NCI-H748 treated with DMSO at 0.1 percent for 48 hours (cell line): ENCODE measurements at places on chromosomes 1 and 21.
A peak's percentile ranks its signal among the peaks of the same experiment; 100 is the strongest.

DNA sequence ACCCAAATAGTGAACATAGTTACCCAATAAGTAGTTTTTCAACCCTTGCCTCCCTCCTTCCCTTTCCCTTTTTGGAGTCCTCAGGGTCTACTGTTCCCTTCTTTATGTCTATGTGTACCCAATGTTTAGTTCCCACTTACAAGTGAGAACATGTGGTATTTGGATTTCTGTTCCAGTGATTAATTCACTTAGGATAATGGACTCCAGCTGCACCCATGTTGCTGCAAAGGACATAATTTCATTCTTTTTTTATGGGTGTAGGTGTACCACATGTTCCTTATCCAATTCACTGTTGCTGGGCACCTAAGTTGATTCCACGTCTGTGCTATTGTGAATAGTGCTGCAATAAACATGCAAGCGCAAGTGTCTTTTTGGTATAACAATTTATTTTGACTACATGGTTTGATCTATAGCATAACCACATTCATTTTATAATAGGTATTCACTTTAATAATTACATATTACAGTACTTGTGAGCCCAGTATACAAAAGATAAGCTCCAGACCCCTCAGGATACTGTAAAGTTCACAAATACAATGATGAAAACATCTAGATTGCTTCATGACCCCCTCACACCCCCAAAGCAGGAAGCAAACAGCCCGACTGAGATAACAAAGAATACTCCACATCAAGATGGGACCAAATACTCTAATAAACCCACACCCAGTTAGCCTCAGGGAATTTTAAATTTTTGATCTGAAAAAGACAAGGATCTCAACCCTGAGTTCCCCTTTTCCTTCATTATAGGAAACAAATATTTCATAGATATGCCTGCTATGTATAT is 45.3 kb downstream of the PUM1 start:
- peak; percentile 47 for DNase-seq

GRCh38 chr1:112985123-112985522 is 29.1 kb upstream of the SLC16A1 start:
- DNase-seq, result no peak

- no peak for DNase-seq
Observed at GRCh38 chr1:46539972-46540371, 11.5 kb downstream of the KNCN start.

DNA sequence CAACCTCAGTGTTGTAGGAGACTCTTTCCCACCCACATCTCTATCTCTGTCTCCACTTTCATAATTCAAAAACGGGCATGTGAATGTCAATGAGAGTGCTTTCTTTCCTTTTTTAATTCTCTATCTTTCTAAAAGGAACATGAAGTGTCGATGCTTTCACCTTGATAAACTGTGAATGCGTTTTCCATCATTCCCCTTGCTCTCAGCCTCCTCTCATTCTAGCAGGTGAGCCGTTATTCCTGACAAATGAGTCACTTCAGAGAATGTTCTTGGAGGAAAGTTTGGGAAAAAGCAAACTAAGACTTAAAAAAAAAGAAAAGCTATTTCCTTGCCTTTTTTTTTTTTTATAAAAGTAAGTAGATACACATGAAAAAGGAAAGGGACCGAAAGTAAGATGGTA is 226.0 kb upstream of the C1orf87 start:
- no peak for DNase-seq

- no peak for DNase-seq
Observed at GRCh38 chr1:220917535-220918209, 38.4 kb downstream of the HLX start.

DNA sequence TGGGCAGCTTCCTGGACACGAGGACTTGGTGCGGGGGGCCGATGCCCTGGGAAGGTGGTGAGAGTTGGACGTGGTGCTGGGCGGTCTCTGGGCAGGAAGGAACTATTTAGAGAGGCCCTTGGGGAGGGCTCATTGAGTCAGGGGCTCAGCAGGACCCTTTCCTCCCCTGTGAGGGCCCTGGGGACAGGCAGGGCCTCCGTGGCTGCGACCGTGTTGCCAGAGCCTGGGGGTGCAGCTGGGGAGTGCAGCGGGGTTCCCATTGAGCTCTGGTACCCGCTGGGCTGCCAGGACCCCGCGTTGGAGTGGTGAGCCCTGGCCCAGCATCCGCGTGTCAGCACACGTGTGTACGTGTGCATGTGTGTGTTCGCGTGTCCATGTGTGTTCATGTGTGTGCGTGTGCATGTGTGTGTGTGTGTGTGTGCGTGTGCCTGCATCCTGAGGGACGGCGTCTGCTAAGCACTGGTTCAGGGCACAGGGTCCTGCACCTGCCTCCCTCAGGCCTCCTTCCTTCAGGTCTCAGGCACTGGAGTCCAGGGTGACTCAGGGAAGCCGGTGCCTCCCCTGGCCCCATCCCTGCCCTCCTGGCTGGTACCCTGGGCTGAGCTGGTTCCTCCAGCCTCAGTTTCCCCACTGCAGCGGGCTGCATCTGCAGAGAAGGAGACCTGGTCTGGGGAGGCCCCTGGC is 10.7 kb downstream of the RNF223 start:
- no peak for DNase-seq

GRCh38 chr1:235176486-235176885 is 15.4 kb upstream of the RBM34 start:
- no peak for DNase-seq

GRCh38 chr1:183473217-183473536 is 878 bp downstream of the SMG7 start:
- DNase-seq, result no peak

DNA sequence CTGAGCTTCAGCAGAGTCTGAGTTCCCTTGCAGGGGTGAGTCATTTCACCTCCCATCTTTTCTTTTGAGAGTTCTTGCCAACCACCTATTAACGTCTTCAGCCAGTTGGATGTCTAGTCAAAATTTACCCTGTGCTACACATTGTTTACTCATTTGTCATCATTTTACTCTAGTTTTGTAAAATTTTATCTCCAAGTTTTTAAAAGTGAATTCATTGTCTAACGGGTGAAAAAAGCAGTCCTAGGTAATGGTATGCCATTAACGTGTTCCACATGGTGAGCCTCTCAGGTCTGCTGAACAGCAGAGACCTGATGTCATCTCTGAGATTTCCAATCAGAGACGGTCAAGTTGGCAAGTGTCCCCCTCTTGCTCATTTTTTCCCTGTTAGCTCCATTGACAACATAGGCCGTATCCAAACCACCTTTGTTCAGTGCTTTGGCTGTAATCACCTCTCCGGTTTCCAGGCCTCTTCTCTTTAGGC is 85.4 kb downstream of the TBX15 start:
- DNase-seq, result no peak

DNA sequence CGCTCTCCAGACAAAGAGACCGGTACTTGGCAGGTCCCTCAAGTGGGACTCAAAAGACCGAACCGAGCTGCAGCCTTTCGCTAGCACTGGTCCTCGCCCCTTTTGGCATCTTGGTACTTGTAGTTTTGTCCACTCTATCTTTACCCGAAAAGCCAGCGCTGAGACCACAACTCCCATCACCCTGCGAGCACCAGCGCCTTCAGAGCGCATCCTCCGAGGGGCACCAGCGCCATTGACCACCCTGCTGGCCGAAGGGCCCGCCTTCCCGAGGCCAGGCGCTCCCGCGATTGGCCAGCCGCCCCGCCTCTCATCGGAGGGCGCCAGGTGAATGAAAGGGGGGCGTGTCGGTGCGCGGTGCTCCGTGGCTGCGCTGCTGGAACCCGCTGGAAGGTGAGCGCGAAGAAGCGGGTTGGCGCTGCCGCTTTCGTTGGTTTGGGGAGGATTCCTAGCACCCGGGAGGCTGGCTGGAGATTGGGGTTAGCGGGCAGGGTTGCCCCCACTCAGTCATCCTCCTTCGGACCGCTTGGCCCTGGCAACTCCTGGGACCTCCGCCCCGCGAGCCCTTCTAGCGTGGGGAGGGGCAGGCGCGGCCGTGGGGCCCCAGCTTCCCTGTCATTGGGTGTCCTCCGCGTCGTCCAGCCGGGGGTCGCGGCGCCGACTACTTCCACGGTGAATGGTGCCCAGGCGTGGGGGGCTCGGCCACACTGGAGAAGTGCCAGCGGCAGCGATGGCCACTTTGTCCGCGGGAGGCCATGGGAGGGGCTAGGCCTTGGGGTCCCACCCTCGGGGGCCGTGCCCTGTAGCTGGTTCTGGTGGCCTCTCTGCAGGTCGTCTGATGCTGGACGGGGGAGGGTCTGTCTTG is at the start of gene ZBTB8B:
TSS of gene ZBTB8B (plus strand) at position 357 of the 862 bp plus-strand sequence. CDS start 5,553 bp downstream, outside the sequence.
- peak; percentile 84 for DNase-seq

- peak; percentile 23 for DNase-seq
Observed at GRCh38 chr1:22709891-22710700, 543 bp upstream of the EPHB2 start.

- DNase-seq, result no peak
Observed at GRCh38 chr1:155166471-155167165, 6.5 kb downstream of the KRTCAP2 start.

GRCh38 chr1:242004751-242005495 is 6.0 kb upstream of the MAP1LC3C start:
- no peak for DNase-seq

GRCh38 chr1:115239426-115239825 is 98.6 kb downstream of the NGF start:
- DNase-seq, result no peak

- DNase-seq, result peak; percentile 80
Observed at GRCh38 chr1:111847466-111847865, 91.8 kb downstream of the DDX20 start.

DNA sequence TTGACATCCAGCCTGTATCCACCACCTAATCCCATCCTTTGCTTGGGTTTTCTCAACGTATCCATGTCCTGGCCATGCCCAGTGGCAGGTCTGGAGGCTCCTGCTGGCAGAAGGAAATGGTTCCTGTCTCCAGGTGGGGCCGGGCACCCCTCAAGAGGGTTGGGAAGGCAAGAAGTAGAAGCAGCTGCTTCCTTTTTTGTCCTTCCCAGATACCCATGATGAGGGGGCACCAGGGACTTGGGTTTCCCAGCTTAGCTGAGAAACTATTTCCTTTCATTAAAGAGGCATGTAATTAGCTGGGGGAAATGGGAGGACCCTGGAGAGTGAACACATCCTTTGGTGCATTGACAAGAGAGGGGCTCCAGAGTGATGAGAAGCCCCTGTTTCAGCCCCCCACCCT is 21.1 kb upstream of the SLC45A3 start:
- DNase-seq, result no peak

DNA sequence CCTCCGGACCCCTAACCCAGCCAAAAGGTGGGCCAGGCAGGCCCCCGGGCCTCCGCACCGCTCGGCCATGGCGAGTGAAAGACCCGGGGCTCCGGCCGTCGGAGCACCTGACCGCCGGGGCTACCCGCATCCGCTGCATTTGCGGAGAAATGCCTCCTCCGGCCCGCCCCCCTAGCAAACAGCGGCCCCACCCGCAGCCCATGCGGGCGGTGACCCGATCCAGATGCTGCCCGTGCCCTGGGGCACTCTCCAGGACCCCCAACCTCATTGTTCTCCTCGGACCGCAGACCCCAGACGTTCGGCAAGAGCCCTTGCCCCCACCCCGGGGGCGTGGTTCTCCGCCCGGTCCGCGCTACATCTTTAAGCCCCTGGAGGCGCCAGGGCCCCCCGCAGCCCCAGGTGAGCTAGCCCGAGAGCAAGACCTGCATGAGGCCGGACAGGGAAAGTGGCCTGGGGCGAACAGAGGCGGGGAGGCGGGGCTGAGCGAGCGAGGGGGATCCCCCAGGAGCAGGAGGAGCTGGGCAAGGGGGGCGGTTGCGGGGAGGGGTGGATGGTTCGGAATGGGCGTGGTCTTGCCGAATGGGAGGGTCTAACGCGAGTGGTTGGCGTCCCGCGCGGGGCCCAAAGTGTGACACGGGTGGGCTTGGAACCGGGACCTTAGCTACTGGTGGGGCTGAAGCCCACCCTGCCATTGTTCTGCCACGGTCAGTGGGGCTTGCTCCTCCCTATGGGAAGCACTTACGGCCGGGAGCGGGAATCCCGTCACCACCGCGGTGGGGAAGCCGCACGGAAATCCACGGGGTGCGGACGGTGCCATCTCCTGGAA is 6.3 kb upstream of the CRYBG2 start:
- DNase-seq, result no peak

GRCh38 chr1:215636258-215636965 is 69.3 kb downstream of the KCTD3 start:
- no peak for DNase-seq

DNA sequence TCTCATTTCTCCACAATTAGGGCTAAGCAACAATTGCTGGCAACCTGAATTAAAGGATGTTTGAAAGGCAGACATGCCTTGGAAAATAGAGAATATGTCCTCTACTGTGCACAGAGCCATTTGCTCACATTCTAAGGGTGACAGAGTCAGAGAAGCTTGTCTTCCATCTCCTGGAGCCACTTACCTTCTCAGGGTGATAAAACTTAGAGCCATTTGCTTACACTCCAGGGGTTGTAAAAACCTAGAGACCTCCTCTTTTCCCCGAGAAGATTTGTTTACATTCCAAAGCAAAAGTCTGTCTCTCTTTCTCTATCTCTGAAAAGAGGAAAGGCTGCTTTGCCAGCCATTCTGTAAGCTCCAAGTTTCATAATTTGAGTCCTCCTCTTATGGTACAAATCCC is 61.3 kb downstream of the LBR start:
- DNase-seq, result no peak
